ENCODE measurements at places on chromosomes 7 and 10.

DNA sequence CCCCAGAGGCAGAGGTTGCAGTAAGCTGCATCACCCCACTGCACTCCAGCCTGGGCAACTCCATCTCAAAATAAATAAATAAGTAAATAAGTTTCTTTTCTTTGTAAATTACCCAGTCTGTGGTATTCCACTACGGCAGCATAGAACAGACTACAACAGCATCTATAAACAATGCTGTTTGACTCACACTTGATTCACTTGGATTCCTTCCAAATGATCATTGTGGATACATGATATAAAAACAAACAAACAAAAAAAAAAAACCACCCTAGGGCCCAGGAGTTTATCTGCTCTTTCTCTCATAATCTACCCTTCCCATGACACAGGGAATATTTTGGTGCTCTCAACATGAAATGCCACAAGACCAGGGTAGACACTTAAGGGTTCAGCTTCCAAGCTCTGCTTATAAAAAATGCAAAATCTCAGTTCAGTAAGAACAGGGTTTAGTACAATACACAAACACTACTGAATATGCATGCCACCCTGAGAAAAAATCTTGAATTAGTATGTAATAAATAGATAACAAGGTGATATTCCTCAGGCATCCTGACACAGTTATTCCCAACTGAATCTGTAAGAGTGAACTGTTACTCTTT lies 200.9 kb downstream of the FAM107B start:
- no peak for DNase-seq
- no peak overlapping the region for H3K27ac ChIP-seq
- peaks cover 43% of the 10 kb centered on the region for H3K4me1 ChIP-seq
- H3K36me3 ChIP-seq: peaks cover 20% of the 10 kb centered on the region
- H3K27me3 ChIP-seq: no peaks in the 10 kb centered on the region

DNA sequence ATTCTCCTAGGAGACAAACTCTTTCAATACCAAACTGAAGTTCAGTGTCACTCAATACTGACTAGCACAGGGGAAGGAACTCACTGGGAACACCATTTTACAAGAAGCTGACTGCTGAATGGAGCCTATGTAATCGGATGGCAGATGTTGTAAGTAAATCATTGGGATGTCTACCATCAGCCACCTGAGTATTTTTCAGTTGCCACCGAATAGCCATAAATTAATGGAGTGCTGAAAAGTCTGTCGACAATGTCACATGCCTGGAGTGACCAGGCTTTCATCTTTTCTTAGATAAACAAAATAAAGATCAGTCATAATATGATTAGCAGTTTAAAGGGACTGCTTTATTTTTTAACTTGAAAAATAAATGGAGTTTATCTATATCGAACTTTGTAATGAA lies 145.9 kb upstream of the SEMA3E start:
- H3K27me3 ChIP-seq: no peaks in the 10 kb centered on the region
- no peaks in the 10 kb centered on the region for H3K4me1 ChIP-seq
- H3K27ac ChIP-seq: no peak overlapping the region
- H3K36me3 ChIP-seq: no peaks in the 10 kb centered on the region

- no peak overlapping the region for H3K4me3 ChIP-seq
- no peaks in the 10 kb centered on the region for H3K27me3 ChIP-seq
- peaks cover 13% of the 10 kb centered on the region for H3K36me3 ChIP-seq
- H3K27ac ChIP-seq: peak overlapping the region; percentile 48
- peaks cover 45% of the 10 kb centered on the region for H3K4me1 ChIP-seq
- no peak for DNase-seq
Measured at GRCh38 chr10:74921744-74922143, 95.3 kb downstream of the KAT6B start.

- no peak overlapping the region for H3K27ac ChIP-seq
- H3K4me1 ChIP-seq: peaks cover 4% of the 10 kb centered on the region
- no peaks in the 10 kb centered on the region for H3K36me3 ChIP-seq
- no peak overlapping the region for H3K4me3 ChIP-seq
- no peak for DNase-seq
- H3K27me3 ChIP-seq: no peaks in the 10 kb centered on the region
Measured at GRCh38 chr10:59037018-59037389, 139.4 kb upstream of the PHYHIPL start.

DNA sequence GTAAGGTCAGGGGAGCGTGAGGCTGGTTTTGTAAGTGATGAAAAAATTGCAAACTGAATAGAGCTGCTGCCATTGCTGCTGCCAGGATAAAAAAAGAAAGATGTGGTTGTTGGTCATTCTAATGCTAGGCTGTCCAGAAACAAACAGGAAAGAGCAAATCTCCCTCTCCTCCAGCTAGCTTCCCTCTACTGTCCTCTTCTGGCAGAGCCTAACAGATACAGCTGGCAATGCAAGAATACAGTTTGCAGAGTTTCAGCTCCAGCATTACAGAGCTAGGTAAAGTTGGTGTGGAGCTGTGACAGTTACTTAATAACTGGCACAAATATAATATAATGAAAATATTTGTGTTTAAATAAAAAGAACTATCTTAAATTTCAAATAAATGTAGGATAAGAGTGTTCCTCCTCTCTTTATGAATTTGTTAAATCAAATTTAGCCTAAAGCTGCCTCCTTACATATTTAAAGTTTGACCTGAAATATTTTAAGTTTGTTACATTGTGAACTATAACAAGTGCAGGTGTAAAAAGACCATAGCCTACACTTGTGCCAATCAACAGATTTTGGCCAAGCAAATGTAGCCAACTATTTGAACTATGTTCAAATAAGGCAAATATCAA lies 407.7 kb downstream of the SH2D4B start:
- H3K27ac ChIP-seq: no peak overlapping the region
- H3K36me3 ChIP-seq: no peaks in the 10 kb centered on the region
- DNase-seq: no peak
- peaks cover 6% of the 10 kb centered on the region for H3K27me3 ChIP-seq
- H3K4me3 ChIP-seq: no peak overlapping the region
